ENCODE measurements at places on chromosomes 13 and 19.

DNA sequence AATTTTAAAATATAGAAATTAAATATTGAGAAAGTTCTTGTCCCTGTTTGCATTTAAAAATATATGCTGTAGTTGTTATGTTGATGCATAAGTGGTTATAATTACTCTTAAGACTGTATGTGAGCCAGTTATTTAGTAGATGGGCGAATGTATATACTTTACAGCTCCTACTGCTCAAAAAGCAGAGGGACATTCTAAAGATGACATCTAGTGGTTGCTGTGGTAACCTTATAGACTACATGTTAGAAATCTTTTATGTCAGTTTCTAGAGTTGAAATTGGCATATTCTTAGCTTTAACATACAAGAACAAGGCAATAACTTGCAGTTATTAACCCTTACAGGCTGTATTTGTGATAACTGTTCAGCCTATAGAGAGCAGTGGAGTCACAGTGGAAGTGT lies 160.5 kb downstream of the OLFM4 start:
- DNase-seq = no peak

- no peak for DNase-seq
Observed at GRCh38 chr19:42115219-42115618, 17.0 kb downstream of the POU2F2 start.

- DNase-seq = no peak
Observed at GRCh38 chr13:41177616-41178015, 16.8 kb downstream of the KBTBD7 start.

DNA sequence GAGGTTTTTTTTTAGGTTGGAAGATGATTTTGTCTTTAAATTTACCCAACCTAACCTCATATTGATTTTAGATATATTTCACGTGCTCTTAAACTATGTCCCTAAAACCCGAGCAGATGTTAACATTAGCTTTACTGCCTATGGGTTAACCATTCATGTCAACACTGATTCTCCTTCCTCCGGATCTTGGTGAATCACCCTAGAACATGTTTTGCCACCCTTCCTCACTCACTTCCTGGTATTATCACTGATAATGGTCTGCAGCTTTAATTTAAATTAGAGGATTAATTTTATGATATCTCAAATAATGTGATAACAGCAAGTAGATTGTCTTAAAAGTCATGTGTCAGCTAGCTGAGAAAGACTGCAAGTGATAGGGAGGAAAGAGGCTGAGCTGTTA lies 31.9 kb downstream of the HTR2A start:
- DNase-seq = no peak

DNA sequence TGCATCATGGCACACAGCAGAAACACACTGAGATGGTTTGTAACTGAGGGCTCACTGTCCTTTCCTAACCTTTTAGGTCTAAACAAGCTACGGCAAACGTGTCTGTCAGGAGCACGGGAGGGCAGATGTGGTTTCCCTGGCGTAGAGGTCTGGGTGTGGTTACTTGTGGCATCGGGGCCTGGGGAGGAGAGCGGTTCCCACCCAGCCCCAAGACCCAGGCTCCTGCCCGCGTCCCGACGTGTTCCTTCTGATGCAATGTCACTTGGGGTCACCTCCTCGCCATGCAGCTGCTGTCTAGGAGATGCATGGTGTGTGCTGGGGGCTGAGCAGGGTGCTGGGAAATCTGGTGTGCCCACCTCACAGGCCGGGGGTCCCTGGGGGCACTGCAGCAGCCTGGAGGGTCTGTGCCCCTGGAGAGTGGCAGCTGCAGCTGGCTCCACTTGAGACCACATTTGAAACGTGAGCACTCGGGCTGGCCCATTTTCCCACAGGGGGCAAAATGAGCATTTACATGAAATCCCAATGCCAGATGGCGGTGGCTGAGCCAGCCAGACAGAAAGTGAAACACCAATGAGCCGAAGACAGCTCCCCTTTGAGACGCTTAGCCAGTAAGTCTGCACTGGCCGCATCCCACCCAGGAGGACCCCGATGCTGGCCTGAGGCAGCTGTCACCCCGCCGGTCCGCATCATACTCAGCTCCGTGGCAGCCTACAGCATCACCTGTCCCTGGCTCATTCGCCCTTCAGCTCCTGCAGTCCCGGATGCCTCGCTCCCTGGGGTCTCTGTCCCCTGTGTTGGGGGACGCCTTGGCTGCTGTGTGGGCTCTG lies 22.3 kb upstream of the MYDGF start:
- no peak for DNase-seq

DNA sequence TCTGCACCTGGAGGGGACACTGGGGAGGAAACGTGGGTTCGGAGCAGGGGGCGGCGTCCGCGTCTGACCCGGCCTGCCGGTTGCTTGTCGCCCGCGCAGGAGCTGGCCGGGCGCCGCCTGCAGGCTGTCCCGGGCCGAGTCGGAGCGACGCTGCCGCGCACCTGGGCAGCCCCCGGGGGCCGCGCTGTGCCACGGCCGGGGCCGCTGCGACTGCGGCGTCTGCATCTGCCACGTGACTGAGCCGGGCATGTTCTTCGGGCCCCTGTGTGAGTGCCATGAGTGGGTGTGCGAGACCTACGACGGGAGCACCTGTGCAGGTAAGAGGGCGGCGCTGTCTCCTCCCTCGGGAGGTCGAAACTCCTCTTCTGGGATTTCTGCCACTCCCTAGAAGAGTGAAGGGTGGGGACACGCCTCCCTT lies 1.3 kb downstream of the ITGBL1 start:
- DNase-seq = no peak

DNA sequence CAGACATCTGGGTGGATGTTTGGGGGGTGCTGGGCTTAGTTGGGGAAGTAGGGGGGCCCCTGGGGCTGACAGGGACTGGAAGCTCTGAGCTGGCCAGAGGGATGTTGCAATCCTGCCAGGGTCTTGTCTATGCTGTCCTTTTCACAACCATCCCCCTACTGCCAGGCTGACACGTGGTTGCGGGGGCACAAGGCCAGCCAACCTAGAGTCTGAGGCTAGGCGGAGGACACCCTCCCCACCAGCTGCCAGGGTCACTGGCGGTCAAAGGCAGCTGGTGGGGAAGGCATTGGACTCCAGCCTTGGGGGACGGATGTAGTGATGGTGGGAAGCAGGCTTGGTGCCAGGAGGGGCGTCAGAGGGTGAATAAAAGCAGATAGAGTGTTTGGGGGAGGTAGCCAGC lies 1.6 kb upstream of the APOC1 start:
- DNase-seq = no peak

- no peak for DNase-seq
Observed at GRCh38 chr13:101711307-101712025, 259.0 kb downstream of the ITGBL1 start.
